Left lung (tissue), 14 donors: ENCODE measurements at places on chromosomes 2 and 18.
A peak's percentile ranks its signal among the peaks of the same experiment; 100 is the strongest.

GRCh38 chr2:231581328-231581727, 11.3 kb upstream of the TEX44 start:
- DNase-seq = no peak
- H3K27ac ChIP-seq = no peak overlapping the region
- H3K4me1 ChIP-seq = no peaks in the 10 kb centered on the region
- H3K27me3 ChIP-seq = no peaks in the 10 kb centered on the region

DNA sequence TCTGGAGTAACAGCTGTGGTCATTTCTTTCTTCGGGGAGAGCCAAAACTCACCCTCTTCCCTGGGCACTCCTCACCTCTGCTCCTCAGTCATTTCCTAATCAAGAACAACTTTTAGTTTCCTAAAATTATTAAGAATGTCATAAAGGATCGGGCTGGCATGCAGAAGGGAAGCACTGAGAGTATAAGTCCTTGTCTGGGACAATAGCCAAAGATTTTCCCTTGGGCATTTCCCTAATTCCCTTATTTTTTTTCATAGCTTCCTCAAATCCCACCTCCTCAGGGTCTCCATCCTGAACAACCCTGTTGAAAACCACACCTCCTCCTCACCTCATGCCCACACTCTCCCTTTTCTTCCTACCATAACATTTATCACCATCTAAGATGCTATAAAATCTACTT, 115.0 kb downstream of the MREG start:
- H3K36me3 ChIP-seq = no peaks in the 10 kb centered on the region
- H3K27me3 ChIP-seq = no peaks in the 10 kb centered on the region
- H3K4me1 ChIP-seq = peaks cover 13% of the 10 kb centered on the region
- no peak for DNase-seq

GRCh38 chr2:189581354-189582139, 961 bp upstream of the SLC40A1 start:
- peak overlapping the region; percentile 62 for H3K4me3 ChIP-seq
- DNase-seq = no peak
- peaks cover 4% of the 10 kb centered on the region for H3K27me3 ChIP-seq
- peak overlapping the region; percentile 89 for H3K27ac ChIP-seq
- H3K36me3 ChIP-seq = no peaks in the 10 kb centered on the region

DNA sequence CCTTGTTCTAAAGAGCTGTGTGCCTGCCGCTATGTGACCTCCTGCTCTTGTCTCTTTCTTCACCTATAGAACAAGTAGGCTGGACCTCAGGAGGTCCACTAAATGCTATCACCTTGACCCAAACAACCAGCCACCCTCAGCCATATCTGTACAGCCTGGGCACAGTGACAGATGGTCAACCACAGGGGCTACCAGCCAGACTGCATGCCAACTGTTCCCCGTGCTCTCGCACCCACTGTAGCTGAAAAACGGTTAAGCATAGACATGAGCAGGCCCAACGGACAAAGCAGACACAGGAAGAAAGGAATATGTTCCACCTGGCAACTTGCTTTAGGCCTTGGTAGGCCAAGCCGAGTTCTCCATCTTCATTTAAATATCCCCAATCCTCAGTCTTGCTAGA, 43.2 kb upstream of the ACAA2 start:
- H3K4me1 ChIP-seq = peaks cover 8% of the 10 kb centered on the region
- H3K27ac ChIP-seq = no peak overlapping the region
- H3K36me3 ChIP-seq = no peaks in the 10 kb centered on the region
- H3K27me3 ChIP-seq = no peaks in the 10 kb centered on the region
- DNase-seq = no peak

GRCh38 chr2:156383798-156384197, 51.3 kb upstream of the NR4A2 start:
- no peak overlapping the region for H3K4me3 ChIP-seq
- no peak for DNase-seq

GRCh38 chr2:54818226-54818625, 94.8 kb downstream of the EML6 start:
- no peak for DNase-seq
- no peaks in the 10 kb centered on the region for H3K27me3 ChIP-seq
- no peaks in the 10 kb centered on the region for H3K36me3 ChIP-seq
- no peak overlapping the region for H3K4me3 ChIP-seq
- H3K4me1 ChIP-seq = no peaks in the 10 kb centered on the region
- H3K27ac ChIP-seq = no peak overlapping the region

DNA sequence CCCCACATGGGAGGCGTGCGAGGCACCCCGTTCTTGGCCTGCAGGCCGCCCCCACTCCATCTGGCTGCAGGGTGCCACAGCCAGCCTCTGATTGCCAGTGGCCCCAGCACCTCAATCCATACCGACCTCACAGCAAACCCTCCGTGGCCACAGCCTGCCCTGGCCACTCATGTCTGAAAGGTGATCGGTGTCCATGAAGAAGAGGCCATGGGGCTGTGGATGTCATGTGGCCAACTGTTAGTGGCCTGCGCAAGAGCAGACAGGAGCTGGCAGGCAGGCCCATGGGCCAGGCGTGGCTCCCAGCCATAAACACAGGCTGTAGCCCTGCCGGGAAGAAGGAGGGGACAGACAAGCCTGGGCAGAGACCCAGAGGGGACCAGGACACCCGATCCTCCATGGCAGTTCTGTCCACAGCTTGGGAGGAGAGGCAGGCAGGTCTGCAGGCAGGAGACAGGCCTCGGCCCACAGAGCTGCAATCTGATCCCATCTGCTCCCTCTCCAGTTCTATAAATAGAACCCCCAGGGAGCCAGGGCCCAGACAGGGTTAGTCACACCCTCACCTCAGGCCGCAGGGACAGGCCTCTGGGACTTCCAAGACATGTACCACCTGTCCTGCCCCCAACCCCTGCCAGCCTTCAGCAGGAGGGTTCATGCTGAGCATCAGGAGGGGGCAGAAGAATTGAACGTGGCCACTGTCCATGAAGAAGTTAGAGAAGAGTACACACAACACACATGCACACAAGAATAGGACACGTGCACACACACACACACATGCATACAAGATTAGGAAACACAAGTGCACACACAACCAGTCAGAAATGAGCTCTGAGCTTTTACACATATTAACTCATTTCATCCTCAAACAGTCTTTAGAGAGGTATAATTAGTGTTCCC, 16.9 kb downstream of the STEAP3 start:
- no peak overlapping the region for H3K27ac ChIP-seq
- peaks cover 7% of the 10 kb centered on the region for H3K4me1 ChIP-seq
- H3K4me3 ChIP-seq = no peak overlapping the region
- DNase-seq = peak; percentile 40
- H3K36me3 ChIP-seq = peaks cover 5% of the 10 kb centered on the region

DNA sequence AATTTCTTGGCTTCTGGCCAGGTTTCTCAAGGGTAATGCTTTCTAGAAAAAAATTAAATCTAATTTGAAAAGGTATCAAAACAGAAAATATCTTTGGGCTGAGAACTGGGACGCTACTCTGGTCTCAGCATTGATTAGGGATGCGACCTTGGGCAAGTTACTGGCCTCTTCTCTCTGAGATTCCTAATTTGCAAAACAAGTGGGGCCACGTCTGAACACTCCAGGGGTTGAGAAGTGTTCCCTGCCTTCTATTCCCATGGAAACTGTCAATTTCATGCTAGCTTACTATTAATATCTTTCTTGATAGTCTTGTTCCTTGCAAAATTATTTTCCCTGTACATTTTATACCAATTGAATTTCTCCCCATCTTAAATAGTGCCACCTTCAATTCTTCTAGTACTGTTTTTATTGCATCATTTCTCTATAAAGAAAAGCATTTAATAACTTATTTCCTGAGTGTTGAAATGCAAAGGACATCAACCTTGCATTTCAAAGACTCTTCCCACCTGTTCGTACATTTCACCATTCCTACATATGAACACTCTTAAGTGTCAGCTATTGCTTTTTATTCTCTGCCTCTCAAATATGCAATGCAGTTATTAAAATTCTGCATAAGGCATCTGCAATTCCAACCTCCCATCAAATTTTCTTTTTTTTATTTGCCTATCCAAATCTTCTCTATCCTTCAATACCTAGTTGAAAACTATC, 118.3 kb upstream of the DSEL start:
- H3K27ac ChIP-seq = no peak overlapping the region
- H3K4me1 ChIP-seq = no peaks in the 10 kb centered on the region
- no peaks in the 10 kb centered on the region for H3K36me3 ChIP-seq

- H3K36me3 ChIP-seq = no peaks in the 10 kb centered on the region
- H3K27me3 ChIP-seq = no peaks in the 10 kb centered on the region
- H3K4me1 ChIP-seq = no peaks in the 10 kb centered on the region
- no peak overlapping the region for H3K4me3 ChIP-seq
- no peak overlapping the region for H3K27ac ChIP-seq
- no peak for DNase-seq
These were observed 9.3 kb upstream of the LRRC30 start for GRCh38 chr18:7221424-7222155.

- H3K4me3 ChIP-seq = no peak overlapping the region
- no peak overlapping the region for H3K27ac ChIP-seq
- no peaks in the 10 kb centered on the region for H3K36me3 ChIP-seq
These were observed 19.8 kb downstream of the SLC4A1AP start for GRCh38 chr2:27683390-27684071.

GRCh38 chr2:168514692-168515091, 58.6 kb downstream of the CERS6 start:
- DNase-seq = no peak
- H3K27ac ChIP-seq = no peak overlapping the region
- no peaks in the 10 kb centered on the region for H3K27me3 ChIP-seq
- H3K4me3 ChIP-seq = no peak overlapping the region
- H3K36me3 ChIP-seq = no peaks in the 10 kb centered on the region

DNA sequence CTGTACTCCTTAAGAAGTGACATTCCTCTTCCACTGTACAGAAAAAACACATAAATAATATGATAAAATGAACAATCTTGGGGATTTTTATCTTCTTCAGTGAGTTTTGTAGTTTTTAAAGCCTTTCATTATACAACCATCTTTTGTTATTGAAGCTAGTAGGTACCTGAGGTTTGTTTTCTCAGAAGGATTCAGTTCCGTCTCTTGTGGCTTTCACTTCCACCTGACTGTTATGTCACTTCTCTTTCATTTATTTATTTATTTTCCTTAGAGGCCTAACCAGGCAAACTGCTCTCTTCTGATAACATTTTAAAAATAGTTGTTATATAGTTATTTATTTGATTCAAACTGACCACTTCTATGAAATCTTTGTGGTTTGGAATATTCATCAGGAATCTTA, 464.2 kb downstream of the CCDC85A start:
- DNase-seq = no peak
- H3K4me1 ChIP-seq = no peaks in the 10 kb centered on the region
- no peak overlapping the region for H3K27ac ChIP-seq
- no peak overlapping the region for H3K4me3 ChIP-seq
- no peaks in the 10 kb centered on the region for H3K27me3 ChIP-seq

DNA sequence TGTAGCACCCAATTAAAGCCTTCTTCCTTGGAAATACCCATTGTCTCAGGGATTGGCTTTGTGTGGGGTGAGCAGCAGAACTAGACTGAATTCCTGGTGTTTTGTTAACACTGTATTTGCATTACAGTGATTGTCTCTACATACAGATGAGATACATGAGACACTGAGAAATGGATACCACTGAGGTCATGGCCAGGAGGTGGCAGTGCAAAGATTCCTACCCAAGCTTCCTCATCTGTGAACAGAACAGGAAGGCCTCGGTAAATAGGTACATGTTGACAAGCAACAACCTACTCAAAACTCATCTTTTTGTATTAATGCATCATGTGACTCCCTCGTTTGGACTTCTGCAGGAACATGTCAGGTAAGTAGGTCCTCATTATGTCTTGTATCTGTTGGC, 445.8 kb upstream of the RGPD4 start:
- H3K4me1 ChIP-seq = no peaks in the 10 kb centered on the region
- H3K27ac ChIP-seq = no peak overlapping the region
- no peak for DNase-seq
- H3K4me3 ChIP-seq = no peak overlapping the region

DNA sequence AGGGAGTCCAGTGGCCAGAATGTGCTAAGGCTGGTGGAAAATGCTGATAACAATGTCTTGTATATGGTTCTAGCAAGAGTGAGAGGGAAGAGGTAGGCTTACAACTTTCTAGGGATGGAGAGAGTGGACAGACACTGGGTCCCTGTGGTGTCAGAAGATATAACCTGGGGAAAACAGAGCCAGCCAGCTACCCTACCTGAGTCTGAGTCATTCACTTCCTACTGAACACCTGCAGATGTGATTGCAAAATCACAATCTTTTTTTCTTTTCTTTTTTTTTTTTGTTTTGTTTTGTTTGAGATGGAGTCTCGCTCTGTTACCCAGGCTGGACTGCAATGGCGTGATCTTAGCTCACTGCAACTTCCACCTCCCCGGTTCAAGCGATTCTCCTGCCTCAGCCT, 7.3 kb downstream of the TET3 start:
- H3K27me3 ChIP-seq = no peaks in the 10 kb centered on the region
- H3K4me1 ChIP-seq = peaks cover 17% of the 10 kb centered on the region
- no peak for DNase-seq

DNA sequence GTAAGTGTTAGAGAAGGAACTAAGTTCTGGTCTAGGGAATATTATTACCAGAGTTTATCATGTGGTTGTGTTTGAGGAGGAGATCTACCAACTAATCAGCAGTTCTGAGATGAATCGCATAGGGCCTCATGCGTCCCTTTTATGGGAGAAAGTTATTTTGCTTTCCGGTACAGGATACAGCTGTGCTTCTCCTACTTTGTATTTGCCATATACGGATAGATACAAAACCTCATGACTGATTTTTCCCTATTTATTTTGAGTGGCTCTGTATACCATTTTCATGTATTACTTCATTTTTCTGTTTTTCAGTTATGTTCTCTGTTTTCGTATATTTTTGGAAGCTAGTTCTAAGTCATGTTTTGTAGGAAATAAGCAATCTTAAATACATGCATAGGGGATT, 66.8 kb downstream of the ACSL3 start:
- H3K27ac ChIP-seq = no peak overlapping the region
- H3K27me3 ChIP-seq = no peaks in the 10 kb centered on the region
- no peak overlapping the region for H3K4me3 ChIP-seq
- no peak for DNase-seq
- H3K36me3 ChIP-seq = peaks cover 92% of the 10 kb centered on the region

DNA sequence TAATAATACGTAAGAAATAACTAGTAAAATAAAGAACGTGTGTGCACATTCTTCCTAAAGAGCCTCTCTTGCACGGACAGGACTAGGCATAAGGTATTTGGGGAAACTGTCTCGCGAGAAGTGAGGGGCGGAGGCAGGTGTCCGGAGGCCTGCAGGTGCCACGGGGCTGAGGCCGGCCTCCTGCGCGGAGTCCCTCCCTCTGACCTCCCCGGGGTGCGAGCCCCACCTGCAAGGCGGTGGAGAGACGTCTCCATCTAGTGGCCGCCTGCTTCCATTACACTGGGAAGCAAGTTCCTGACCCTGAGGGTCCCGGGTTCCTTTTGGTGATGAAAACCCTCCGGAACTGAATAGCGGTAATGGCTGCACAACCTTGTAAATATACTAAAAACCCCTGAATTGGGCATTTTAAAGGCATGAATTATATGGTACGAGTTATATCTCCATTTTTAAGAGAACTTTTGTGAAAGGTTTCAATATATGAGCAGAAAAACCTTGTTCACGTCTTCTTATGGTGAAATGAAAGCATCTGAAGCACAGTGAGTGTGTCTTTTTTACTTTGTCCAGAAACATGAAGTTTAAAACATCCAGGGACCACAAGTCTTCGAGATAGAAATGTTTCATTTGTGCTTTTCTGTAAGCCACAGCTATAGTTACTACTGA, 35.5 kb upstream of the CTDP1 start:
- no peak overlapping the region for H3K27ac ChIP-seq
- H3K4me3 ChIP-seq = no peak overlapping the region
- no peaks in the 10 kb centered on the region for H3K36me3 ChIP-seq
- H3K27me3 ChIP-seq = no peaks in the 10 kb centered on the region
- peaks cover 24% of the 10 kb centered on the region for H3K4me1 ChIP-seq

- H3K36me3 ChIP-seq = no peaks in the 10 kb centered on the region
- H3K27me3 ChIP-seq = no peaks in the 10 kb centered on the region
- DNase-seq = no peak
- H3K4me3 ChIP-seq = no peak overlapping the region
- no peaks in the 10 kb centered on the region for H3K4me1 ChIP-seq
These were observed 37.8 kb upstream of the CCDC150 start for GRCh38 chr2:196601430-196602306.
